ENCODE measurements at places on chromosomes 16 and 17.

- DNase-seq: no peak
These were observed 301.1 kb upstream of the FOXF1 start for GRCh38 chr16:86209202-86209601.

- no peak for DNase-seq
These were observed 31.2 kb upstream of the ZNF469 start for GRCh38 chr16:88351491-88352101.

- DNase-seq: no peak
These were observed 66.8 kb upstream of the RASL10B start for GRCh38 chr17:35664685-35665084.

DNA sequence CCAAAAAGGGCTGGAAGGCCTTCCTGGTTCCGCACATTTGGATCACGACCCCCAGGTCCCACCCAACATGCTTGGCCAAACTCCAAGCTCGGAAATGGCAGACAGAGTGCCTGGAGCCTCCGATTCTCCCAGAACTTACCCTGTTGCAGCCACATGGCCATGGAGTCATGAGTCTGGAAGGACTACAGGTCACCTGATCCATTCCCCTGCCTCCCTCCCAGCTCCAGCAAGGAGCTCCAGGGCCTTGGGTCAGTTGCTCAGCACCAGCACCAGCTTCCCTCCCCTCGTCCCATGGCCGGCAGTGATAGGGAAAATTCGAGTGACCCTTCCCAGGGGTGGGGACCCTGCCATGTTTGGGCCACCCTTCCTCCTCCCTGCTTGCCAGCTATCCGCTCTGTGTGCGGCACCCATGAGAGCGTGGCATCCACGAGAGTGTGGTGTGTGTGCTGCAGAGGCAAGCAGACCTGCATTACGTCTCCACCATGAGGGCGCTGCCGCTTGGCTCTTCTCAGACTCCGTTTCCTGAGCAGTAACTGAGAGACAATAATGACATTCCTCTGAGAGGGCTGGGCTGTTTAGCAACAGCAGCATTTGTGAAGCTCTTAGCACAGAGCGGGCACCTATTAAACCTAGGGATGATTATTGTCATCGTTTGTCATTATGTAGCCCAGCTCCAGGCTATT lies 21.3 kb upstream of the RPL38 start:
- no peak for DNase-seq

- DNase-seq: no peak
These were observed 9.5 kb downstream of the ZNF771 start for GRCh38 chr16:30416624-30417528.

Data from GM20000 (cell line).